ENCODE measurements at places on chromosomes 2 and 18.

DNA sequence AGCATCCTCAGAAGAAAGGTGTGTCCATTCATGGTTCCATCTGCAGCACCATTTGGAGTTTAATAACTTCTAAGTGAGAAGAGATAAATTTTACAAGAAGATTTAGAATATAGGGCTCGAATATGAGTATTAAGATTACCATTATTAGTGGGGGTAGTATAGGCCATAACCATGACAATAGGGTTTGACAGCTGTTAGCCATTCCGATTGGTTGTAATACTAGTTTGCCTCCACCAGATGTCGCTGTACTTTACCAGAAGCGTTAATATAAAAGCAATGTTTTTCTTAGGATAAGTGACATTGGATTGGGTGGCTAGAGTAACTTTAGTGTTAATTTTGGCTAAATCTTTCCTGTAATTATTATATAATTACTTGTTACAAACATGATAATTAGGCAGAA lies 107.5 kb upstream of the SRD5A2 start:
- DNase-seq = no peak

- DNase-seq = no peak
Observed at GRCh38 chr2:40166006-40166405, 285.9 kb downstream of the SLC8A1 start.

DNA sequence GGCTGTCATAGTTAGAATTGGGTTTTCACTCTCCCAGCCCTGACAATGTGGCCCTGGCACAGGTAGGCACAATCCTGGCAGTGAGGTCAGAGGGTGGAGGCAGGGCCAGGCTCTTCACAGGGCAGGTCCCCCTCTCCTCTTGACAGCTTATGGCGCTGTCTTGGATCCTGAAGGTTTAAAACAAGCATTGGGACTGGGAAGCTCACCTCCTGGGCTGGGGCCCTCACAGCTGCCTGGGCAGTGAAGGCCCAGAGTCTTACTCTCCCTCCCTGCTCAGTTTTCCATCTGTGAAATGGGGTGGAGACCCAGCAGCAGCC lies 23.3 kb downstream of the LBH start:
- no peak for DNase-seq

DNA sequence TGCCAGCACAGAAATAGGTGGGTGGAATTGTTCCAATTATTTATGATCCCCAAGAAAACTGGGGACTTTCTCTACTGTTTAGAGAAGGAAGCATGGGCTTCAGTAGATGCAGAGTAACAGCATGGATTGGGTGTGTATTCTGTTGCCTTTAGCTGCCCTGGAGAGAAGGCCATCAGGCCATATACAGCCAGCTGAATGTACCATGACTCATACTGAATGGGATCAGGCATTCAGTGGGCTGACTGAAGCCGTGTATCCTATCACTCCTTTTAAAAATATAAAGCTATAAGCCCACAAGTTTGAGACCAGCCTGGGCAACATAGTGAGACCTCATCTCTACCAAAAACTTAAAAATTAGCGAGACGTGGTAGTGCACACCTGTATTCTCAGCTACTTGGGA lies 16.7 kb upstream of the PLEKHM3 start:
- no peak for DNase-seq

GRCh38 chr18:2979129-2979528 lies 33.8 kb downstream of the LPIN2 start:
- DNase-seq = no peak

- no peak for DNase-seq
Observed at GRCh38 chr2:46885376-46885775, 30.2 kb downstream of the MCFD2 start.

GRCh38 chr2:48180557-48180956 lies 274.3 kb upstream of the FBXO11 start:
- DNase-seq = no peak

DNA sequence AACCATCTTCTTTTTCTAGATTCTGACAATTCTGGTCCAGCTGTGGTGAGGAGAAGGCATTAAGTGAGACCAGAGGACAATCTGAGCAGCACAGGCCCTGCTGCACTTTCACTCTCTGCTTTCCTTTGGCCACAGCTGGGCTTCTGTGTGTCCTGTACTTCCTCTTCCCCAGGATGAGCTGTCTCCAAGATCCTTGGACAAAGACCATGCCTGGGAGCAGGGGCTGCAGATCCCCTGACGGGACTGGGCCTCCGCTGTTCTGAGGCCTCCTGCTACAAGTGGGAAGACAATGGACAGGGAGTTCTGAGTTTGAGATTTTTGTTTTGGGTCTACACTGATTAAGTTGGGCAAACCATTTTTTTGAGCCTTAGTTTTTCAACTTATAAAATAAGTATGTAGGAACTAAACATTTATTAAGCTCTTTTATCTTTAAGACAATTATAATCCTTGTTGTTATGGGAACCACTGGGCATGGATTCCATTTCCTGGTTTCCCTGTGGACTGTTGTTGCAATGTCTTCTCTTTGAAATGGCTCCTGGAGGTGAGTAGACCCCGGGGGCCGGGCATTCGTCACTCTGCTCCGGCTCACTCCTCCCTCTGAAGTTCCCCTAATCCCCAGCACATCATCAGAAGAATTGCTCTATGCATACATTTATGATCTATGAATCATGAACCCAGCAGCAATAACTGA lies 266.6 kb downstream of the ACTR3 start:
- DNase-seq = no peak

- DNase-seq = no peak
Observed at GRCh38 chr2:726169-726568, 49.0 kb upstream of the TMEM18 start.

- no peak for DNase-seq
Observed at GRCh38 chr2:153388246-153388645, 90.3 kb downstream of the RPRM start.

GRCh38 chr2:393711-394696 lies 106.1 kb upstream of the ALKAL2 start:
- peak; percentile 14 for DNase-seq

- no peak for DNase-seq
Observed at GRCh38 chr18:28691496-28691840, 514.5 kb upstream of the CDH2 start.

DNA sequence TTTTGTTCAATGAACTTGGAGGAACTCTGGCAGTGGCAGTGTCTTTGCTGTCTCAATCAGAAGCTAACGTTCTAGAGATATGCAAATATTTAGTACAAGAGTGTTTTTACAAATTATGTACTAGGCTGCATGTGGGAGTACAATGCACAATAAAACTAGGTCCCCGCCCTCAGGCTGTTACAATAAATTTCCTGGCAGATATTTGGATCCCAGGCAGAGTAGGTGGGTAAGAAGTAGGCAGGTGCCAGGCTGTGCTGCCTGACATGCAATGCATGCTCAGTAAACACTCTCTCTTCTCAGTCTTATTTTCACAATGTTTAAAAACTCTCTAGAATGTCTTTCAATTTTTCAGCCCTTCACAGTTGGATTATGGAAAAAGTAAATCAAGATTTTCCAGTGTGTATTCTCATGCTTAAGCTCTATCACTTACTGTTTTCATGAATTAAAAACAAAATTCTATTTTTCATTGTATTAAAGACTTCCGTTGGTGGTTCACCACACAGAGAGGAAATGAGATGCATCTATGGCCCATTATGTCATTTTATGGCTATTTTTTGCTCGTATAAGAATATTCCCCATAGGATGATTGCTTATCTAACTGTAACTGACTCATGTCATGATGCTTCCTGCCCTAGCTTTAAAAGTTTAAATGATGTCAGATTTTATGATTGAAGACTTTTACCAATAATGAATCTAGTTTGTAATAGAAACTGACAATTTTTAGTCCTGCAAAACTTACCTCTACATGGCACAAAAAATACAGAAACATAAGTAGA lies 346.1 kb downstream of the RND3 start:
- no peak for DNase-seq

DNA sequence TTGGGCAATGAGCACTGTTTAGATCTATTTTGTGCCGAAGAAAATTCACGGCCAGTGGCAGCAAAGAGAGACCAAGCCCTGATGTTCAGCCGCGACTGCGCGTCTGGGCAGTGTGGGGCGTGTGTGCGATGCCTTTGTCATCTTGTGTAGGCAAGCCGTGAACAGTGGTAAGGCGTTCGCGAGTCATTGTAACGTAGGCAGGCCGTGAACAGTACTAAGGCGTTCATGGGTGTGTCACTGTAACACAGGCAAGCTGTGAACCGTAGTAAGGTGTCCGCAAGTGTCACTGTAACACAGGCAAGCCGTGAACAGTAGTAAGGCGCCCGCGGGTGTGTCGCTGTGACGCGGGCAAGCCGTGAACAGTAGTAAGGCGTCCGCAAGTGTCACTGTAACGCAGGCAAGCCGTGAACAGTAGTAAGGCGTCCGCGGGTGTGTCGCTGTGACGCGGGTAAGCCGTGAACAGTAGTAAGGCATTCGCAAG lies 99.9 kb downstream of the NFATC1 start:
- DNase-seq = no peak

DNA sequence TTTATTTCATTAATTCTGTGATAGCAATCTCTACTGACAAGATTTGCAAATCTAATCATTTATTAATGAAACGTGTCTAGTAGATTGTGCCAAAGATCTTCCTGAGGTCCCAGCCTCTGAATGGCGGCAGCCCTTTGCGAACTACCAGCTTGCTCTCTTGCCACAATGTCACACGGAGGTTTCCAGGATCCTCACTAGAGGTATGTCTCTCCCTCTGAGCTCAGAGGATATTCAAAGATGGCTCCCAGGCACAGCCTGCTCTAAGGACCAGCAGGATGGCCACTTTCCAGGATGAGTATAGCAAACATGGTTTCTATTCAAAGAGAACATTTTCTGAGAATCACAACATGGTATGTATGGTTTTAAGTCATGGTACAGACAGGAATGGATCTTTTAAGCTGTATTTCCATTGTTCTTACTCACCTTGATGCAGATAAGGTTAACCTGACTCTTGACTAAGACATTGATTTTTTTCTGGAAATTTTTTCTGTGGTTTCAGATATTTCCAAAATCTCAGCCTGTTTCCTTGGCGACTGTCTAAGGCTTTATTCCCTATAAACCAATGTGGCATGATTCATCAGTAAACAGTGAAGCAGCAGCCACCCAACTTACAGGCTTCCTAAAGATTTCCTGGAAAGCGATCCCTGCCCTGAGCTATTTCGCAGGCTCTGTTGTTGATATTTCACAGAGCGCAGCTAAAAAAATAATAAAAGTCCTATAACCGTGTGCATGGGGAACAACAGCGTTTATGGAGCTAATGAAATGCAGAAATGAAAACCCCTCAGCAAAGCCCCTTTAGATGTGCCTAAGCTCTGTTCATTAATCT lies 54.1 kb upstream of the KLF7 start:
- DNase-seq = no peak

- no peak for DNase-seq
Observed at GRCh38 chr2:229273006-229273722, 2.1 kb upstream of the PID1 start.

DNA sequence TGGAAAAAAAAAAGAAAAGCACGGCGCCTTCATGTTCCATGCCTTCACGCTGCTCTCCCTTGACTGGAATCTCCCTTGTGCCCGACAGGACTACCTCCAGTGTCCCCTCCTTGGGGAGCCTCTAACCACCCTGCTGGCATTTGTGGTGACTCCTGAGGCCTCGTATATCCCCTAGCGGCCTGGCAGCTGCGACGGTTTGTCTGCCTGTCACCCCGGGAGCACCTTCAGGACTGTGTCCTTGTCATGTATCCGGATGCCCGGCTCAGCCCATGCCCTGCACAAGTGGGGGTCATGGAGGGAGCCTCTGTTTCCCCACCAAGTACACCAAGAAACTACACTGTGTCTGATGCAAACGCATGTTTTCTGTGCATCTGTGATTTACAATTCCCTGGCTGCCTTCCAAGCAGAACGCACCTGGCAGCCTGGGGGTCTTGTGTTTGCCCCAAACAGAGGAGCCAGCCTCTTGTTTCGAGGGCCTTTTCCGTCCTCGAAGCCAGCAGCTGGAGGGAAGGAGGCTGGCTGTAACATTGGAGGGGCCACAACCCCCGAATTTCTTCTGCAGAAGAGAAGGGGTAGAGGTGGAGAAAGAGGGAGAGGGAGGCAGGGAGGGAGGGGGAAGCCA lies 18.9 kb downstream of the TWIST2 start:
- no peak for DNase-seq

DNA sequence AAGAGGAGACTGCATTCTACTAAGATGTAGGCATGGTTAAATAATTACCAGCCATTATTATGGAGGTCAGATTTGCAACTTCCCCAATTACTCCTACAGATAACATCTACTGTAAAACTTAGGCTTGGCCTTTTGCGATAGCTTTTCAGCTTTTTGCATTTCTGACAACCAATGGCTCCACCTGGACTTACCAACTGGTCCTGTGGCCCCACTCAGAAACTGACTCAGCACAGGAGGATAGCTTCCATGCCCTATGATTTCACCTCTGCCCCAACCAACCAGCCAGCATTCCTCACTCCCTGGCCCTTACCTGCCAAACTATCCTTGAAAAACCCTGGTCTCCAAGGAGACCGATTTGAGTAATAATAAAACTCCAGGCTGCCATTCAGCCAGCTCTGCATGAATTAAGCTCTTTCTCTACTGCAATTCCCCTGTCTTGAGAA lies 28.2 kb downstream of the TUBB6 start:
- no peak for DNase-seq

- no peak for DNase-seq
Observed at GRCh38 chr2:70852824-70853223, 17.2 kb upstream of the CD207 start.

- peak; percentile 14 for DNase-seq
Observed at GRCh38 chr2:70089220-70089982, 2.1 kb downstream of the PCBP1 start.

GRCh38 chr2:40155728-40156127 lies 296.2 kb downstream of the SLC8A1 start:
- no peak for DNase-seq

DNA sequence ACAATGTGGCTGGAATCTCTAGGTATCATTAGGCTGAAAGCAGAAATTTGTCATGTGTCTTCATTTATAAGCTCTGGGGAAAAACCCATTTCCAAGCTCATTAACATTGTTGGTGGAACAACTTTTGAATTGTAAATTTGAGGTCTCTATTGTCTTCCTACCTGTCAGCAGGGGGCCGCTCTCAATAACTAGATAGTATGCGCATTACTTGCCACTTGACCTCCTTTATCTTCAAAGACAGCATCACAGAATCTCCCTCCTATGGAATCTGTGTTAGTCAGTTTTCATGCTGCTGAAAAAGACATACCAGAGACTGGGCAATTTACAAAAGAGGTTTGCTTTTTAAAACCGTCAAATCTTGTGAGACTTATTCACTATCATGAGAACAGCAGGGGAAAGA lies 223.1 kb downstream of the CALCRL start:
- DNase-seq = no peak

DNA sequence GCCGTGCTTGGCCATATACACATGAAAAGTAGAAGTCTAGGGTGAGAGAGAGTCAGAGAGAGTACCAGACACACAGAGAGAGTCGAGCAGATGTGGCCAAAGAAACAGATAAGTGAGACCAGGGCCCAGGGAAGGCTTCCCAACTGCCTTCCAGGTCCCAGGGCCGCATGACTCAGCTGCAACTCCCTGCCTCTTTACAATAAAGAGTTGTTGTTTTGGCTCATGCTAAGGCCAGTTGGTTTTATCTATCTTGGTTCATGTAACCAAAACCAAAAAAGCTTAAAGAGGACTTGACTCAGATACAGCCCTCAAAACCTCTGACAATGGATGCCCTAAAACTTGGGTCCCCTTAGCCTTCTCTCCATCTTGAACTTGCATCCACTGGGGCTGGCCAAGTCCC lies 36.9 kb downstream of the REEP1 start:
- no peak for DNase-seq

All from activated naive CD8-positive, alpha-beta T cell treated with anti-CD3 and anti-CD28 coated beads, Interleukin-2, amount 50 U/mL, for 16 hours (primary cell).